Stimulated activated CD4-positive, alpha-beta T cell treated with anti-CD3 and anti-CD28 coated beads, Interleukin-2, amount 100 ng/mL, for 24 hours (primary cell): ENCODE measurements at places on chromosomes 7 and 10.

DNA sequence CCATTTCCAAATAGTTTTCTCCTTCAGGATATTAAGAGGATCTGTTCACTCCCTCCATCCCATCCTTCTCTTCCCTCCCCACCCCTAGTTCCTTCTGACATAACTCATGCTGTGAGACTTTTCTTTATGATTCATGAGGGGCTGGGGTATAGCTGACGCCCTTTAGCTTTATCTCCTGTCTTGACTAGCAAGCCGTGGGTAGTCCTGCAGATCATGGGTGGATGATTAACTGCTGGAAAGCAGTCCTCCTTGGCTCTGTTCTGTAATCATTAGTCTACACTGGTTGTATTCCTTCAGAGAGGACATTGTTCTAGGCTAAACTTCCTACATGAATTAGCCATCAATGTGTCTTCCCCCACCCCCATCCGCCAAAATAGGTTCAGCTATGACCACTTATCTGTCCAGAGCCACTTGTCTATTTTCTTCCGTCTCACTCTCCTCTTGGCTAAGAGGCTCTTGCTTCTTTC lies 135.4 kb downstream of the LRRC4 start:
- no peak for DNase-seq

DNA sequence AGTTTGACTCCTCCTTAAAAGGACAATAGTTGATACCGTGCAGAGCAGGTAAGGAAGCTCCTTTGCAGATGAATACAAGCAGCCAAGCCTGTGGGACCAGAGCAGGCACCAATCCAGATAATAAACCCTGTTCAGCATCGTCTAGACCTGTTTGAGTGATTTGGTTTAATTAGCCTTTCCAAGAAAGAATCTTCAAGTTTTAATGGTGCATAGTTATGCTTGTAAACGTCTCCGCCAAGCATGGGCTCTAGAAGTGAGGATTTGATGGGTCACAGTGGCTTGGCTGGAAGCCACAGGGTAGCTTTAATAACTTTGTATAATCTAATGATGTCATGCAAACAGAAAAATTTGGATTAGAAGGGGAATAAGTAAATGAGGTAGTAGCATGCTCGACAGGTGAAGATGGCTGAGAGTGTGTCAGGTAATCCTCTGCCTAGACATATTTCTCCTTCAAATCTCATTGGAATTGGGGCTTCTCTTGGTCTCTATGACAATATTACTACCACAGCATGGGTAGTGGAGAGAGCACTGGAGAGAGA lies 188.4 kb downstream of the DYNC1I1 start:
- no peak for DNase-seq

GRCh38 chr7:82697897-82698296 lies 254.3 kb upstream of the CACNA2D1 start:
- DNase-seq: no peak

GRCh38 chr10:72037266-72037665 lies 51.1 kb downstream of the SPOCK2 start:
- DNase-seq: no peak

GRCh38 chr7:128884561-128885369 lies 22.1 kb downstream of the ATP6V1F start:
- DNase-seq: no peak

GRCh38 chr7:13144673-13145072 lies 457.2 kb downstream of the ARL4A start:
- no peak for DNase-seq
